ENCODE measurements at places on chromosomes 11 and 22. TPM values are rescaled to one million over a fixed set of nuclear protein-coding genes. Genes with fewer than 3 reads are reported as not detected.

GRCh38 chr11:78292109-78292803 lies 103.5 kb downstream of the USP35 start:
- DNase-seq: no peak

Gene KCNA4
- total RNA-seq: 9.7 TPM

Gene RAG2
- total RNA-seq: not detected

DNA sequence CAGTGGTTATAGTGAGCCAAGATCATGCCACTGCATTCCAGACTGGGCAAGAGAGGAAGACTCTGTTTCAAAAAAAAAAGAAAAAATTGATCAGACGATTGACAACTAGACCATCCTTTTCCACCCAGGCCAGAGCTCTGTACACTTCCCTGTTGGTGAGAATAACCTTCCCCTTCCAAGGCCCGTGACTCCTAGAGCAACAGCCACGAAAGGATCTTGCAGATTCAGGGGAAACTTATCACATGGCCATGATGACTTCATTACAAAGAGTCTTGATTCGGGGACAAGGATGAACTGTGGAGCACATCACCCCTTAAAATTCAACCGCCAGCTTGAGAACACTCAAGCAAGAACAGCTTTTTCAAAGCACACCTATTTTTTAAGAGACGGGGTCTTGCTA lies 10.3 kb downstream of the CD5 start:
- no peak for DNase-seq
